WERI-Rb-1 (cell line): ENCODE measurements at places on chromosomes 4 and X.

DNA sequence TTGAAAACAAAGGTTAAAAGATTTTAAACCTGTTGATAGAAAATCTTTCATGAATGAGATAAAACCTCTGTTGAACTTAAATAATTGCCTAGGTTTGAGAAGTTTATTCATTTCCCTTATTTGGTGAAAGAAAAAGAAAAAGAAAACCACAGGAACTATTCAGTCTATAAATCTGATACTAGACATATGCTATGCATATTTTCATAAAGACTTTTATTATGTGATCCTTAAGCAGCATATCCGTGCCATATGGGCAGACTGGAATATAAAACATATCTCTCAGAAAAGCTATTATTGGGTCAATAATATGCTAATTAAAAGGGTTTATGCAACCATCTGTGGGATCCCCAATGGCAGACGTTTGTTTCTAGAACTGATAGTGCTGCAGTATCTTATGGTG, 178.7 kb downstream of the RASL11B start:
- no peak for DNase-seq

DNA sequence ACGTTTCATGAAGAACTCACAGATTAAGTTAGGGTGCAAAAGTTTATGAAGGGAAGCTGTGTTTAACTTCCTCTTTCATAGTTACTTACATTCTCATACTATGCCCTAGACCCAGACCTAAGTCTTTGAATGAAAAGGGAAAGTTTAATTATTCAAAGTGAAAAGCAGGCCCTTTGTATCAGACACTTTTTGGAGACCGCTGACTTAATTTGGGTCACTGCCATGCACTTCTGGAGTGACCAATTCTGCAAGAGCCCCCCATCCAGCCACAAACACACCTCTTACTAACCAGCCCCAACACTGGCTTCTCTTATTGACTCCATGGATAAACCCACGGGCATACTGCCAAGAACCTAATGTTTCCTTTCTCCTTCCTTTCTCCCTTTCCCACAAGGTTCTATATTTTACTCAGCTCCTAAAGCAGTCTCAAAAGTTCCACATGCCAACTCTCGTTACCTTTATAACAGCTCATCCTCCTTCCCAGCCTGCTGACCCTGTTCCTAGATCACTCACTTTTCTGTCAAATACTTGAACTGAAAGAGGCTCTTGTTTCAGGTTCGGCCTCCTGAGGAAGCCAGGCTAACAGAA, 34.5 kb downstream of the ABCE1 start:
- DNase-seq, result no peak

- no peak for DNase-seq
Observed at GRCh38 chr4:139768366-139768765, 102.7 kb downstream of the MGST2 start.

GRCh38 chr4:73055241-73055897, 14.1 kb downstream of the COX18 start:
- DNase-seq, result no peak

- DNase-seq, result no peak
Observed at GRCh38 chr4:182426901-182427300, 183.7 kb downstream of the TENM3 start.

- DNase-seq, result no peak
Observed at GRCh38 chr4:114091546-114091945, 112.1 kb upstream of the ARSJ start.

GRCh38 chr4:154658680-154659405, 46.4 kb upstream of the FGG start:
- DNase-seq, result no peak

GRCh38 chr4:182547435-182547834, 304.2 kb downstream of the TENM3 start:
- DNase-seq, result no peak

DNA sequence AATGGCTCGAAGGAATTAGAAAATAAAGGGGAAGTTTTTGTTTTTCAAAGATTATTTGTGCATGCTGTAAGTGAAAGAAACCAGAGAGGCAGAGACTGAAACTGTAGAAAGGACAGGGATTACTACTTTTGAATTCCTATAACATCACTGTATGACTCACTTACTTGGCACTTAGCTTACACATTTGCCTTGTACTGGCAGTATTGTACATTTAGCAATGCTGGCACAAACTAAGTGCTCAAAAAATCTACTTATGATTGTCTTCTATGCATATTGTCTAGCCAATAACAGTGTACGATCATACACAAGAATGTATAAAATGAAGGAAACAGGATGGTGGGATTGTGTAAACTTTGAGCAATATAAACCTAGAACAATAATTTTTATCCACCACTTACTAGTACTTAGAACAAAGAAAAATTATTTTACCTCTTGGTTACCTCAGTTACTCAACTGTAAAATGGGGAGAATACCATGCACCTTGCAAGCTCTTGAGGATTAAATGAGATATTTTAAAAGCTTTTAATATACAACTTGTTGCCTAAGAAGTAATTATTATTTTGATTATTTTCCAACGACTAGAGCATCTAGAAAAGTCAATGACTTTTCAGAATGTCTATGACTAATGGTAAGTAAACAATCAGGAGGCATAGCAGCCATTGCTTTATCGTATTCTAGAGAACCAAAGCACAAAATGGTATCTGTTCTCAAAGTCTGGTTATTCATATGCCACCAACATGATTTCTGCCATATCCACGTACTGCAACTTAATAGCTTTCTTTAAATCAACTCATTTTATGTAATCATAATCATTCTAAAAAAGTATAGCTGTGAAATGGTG, 4.7 kb downstream of the FAM120C start:
- DNase-seq, result no peak

DNA sequence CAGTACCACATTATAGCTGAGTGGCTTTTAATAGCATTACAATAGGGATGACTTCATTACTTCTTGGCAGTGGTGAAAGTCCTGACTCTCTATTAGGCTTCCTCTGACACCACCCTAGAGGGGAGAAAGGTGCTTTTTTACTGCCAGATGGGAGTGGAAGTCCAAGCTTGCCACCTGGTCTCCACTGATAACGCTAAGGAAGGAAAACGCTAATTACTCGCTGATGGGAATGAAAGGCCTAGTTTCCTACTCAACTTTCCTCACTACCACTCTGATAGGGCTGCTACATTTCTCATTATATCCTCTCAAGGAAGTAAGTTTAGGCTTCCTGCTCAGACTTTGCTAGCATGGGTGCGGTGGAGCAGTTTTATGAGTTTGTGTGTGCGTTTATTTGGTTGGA, 62.3 kb upstream of the PAGE3 start:
- no peak for DNase-seq

GRCh38 chrX:124435616-124436015, 89.3 kb downstream of the SH2D1A start:
- DNase-seq, result no peak

DNA sequence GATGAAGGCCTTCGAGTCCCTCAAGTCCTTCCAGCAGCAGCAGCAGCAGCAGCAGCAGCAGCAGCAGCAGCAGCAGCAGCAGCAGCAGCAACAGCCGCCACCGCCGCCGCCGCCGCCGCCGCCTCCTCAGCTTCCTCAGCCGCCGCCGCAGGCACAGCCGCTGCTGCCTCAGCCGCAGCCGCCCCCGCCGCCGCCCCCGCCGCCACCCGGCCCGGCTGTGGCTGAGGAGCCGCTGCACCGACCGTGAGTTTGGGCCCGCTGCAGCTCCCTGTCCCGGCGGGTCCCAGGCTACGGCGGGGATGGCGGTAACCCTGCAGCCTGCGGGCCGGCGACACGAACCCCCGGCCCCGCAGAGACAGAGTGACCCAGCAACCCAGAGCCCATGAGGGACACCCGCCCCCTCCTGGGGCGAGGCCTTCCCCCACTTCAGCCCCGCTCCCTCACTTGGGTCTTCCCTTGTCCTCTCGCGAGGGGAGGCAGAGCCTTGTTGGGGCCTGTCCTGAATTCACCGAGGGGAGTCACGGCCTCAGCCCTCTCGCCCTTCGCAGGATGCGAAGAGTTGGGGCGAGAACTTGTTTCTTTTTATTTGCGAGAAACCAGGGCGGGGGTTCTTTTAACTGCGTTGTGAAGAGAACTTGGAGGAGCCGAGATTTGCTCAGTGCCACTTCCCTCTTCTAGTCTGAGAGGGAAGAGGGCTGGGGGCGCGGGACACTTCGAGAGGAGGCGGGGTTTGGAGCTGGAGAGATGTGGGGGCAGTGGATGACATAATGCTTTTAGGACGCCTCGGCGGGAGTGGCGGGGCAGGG, 568 bp downstream of the HTT start:
- DNase-seq, result peak; percentile 91

DNA sequence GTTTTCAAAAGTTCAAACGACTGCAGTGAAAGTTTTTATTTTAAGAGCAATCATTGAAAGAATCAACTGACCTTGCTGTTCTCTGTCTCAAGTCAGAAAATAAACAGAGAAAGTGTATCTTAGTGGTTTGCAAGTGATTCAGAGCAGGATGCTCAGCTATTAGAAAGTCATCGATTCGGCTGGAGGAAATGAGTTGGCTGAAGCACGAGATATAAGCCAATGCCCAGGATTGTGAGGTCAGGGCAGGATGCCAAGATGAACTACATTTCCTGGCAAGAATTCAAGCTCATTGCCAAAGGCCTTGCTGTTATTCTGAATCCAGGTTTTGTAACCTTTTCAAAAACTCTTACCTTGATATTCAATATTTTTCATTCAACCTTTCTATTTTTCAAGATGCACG, 541.4 kb upstream of the BOD1L1 start:
- no peak for DNase-seq

DNA sequence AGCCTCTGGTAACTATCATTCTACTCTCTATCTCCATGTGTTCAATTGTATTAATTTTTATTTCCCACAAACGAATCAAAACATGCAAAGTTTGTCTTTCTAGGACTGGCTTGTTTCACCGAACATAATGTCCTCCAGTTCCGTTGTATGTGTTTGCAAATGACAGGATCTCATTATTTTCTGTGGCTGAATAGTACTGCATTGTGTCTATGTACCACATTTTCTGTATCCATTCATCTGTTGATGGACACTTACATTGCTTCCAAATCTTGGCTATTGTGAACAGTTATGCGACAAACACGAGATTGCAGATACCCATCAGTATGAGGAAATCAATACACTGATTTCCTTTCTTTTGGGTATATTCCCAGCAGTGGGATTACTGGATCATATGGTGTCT, 8.4 kb upstream of the LDOC1 start:
- no peak for DNase-seq

GRCh38 chr4:5010984-5011383, 8.3 kb downstream of the CYTL1 start:
- DNase-seq, result peak; percentile 42

DNA sequence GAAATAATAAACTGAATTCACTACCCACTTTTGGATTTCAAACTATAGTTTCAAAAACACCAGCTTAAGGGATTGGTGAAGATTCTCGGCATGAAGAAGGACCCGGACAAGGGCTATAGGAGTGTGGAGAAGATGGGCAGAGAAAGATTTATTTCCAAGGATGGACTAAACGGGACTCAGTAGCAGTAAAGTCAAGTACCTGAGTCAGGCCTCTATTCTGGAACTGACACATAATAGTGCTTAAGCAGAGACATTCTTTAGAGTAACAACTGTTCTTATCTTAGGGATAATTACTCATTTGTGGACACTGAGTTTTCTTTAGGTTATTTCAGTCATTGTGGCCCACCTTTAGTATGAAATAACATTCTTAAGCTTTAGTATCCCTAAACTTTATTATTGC, 134.6 kb downstream of the GATB start:
- no peak for DNase-seq

- DNase-seq, result no peak
Observed at GRCh38 chrX:46587753-46588171, 14.2 kb downstream of the CHST7 start.

DNA sequence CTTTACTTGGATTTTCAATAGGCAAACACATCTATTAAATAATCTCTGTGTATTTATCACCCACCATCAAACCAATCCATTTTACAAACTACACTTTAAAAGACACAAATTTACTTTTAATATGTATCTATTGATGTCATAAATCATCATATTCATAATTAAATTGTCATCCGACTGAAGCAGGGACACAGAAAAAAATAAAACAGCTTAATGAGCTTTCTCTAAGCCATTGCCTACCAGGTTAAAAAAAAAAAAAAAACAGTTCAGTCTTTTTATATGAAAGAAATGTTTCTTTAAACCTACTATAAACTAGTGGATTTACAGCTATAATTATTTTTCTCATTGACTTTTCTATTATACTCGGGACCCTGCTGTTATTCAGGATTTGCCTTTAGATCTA, 57.3 kb downstream of the PABPC4L start:
- DNase-seq, result no peak

DNA sequence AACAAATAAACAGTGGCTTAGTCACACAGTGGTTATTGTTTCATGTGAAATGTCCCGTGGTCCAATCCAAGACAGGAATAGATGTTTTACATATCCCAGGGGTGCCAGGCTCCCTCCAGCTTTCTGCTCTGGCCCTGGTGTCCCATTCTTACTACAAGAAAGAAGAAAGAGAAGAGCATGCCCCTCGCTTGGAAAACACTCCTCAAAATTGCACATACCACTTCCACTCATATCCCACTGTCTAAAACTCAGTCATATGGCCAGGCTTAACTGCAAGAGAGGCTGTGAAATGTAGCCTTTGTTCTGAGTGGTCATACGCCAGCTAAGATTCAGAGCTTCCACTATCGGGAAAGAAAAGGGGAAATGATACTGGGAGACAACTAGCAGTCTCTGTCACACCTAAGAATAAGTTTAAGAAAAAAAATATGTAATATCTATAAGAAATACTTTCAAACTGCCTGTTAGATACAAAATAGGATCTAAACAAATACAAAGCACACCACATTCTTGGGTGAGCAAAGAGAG, 306.8 kb upstream of the FAM241A start:
- DNase-seq, result no peak

- DNase-seq, result peak; percentile 19
Observed at GRCh38 chr4:16764622-16765021, 133.8 kb downstream of the LDB2 start.

- no peak for DNase-seq
Observed at GRCh38 chrX:76026292-76026691, 146.6 kb upstream of the PBDC1 start.

DNA sequence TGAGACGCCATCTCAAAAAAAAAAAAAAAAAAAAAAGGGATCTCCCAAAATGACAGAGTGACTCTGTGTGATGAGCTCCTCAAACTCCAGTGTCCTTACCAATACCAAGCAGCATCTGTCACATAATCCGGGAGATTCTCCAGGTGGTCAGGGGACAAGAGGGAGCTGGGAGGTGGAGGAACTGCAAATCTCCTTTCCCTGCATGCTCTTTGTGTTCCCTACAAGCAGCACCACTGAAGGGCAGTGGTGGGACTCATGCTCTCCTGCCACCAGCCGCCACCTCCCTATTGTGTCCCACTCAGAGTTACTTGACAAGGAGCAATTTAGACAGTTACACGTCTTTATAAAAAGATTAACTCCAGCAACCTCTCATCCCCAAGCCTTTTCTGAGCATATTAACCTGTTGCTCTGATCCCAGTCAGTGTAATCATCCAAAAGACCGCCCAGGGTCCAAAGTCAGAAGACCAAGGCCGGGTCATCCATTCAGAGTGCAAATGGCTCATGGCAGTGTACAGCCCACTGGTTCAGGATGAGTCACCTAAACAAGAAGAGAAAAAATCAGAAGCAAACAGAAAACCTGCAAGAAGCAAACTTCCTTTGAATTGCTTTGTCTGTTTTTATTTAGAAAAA, 23.6 kb downstream of the MGST2 start:
- DNase-seq, result peak; percentile 85

- DNase-seq, result no peak
Observed at GRCh38 chr4:70120323-70120722, 33.7 kb upstream of the PRR27 start.
